ENCODE measurements at places on chromosomes 12 and 14. TPM values are rescaled to one million over a fixed set of nuclear protein-coding genes. Genes with fewer than 3 reads are reported as not detected.

DNA sequence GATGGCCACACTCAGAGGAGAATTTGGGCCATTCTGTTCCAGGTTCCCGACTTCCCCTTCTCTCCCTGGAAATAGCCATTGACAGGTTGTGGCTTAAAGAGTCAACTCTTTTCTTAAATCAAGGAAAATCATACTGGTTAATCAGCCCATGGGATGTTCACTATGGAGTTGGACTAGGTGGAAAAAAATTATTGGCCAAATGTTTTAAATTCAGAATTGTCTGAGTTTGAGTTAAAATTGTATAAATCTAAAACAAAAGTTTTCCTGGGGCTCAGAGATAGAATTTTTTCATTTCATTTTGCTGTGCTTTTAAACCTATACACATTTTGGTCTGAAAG, 6.5 kb downstream of the ESRRB start:
- no peak for DNase-seq

GNS gene
- polyA plus RNA-seq = 143 TPM

- no peak for DNase-seq
Measured at GRCh38 chr12:76220980-76221379, 127.2 kb downstream of the BBS10 start.

DNA sequence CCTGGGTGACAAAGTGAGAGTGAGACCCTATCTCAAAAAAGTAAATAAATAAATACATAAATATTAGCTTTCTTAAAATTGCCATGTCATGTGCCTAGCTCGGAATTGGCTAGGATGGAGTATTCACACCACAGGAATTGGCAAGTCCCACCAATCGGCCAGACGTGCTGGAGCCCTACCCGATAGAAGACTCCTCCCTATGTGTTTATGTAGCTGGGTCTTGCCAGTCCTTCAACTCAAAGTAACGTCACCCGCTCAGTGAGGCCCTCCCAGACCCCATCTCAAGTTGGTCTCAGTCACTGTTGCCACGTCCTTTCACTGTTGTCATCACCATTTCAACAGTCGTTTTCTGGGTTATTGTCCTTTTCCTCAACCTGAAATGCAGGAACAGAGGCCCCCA, 20.2 kb downstream of the VRTN start:
- DNase-seq = no peak

- DNase-seq = no peak
Measured at GRCh38 chr14:56724013-56724412, 86.3 kb downstream of the OTX2 start.

DNA sequence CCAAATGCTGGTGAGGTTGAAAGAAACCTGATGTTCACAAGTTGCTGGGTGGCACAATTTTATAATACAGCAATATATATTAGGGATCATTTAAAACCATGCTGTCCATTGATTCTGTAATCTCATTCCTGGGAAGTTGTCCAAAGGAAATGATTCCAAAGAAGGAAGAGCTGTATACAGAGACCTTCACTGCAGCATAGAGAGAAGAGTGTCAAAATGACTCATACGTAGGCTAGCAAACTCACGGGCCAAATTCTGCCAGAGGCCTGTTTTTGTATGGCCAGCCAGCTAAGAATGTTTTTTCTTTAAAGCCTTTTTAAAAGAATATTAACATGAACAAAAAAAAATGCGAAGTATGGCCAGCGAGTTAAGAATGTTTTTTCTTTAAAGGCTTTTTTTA, 69.2 kb upstream of the MED13L start:
- no peak for DNase-seq

DNA sequence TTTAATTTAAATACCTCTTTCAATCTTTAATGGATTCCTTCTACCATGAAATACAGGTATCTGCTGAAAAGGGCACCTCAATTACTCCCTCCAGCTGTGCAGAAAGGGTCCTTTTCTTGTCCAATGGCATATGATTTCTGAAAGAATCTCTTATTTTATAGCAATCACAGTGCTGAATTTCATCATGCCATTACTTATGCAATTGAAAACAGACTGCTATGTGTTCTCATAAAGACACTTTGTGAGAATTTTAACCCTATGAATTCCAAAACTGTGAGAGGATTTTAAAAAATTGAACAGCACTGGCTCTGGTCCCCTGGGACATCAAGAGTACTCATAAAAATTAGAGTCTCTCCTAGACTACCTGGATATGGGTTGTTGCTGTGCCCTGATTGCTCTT, 45.9 kb upstream of the CNOT2 start:
- DNase-seq = no peak

- DNase-seq = no peak
Measured at GRCh38 chr12:109287181-109287580, 21.9 kb downstream of the FOXN4 start.

PLEKHH1 gene
- 38.2 TPM for polyA plus RNA-seq

DNA sequence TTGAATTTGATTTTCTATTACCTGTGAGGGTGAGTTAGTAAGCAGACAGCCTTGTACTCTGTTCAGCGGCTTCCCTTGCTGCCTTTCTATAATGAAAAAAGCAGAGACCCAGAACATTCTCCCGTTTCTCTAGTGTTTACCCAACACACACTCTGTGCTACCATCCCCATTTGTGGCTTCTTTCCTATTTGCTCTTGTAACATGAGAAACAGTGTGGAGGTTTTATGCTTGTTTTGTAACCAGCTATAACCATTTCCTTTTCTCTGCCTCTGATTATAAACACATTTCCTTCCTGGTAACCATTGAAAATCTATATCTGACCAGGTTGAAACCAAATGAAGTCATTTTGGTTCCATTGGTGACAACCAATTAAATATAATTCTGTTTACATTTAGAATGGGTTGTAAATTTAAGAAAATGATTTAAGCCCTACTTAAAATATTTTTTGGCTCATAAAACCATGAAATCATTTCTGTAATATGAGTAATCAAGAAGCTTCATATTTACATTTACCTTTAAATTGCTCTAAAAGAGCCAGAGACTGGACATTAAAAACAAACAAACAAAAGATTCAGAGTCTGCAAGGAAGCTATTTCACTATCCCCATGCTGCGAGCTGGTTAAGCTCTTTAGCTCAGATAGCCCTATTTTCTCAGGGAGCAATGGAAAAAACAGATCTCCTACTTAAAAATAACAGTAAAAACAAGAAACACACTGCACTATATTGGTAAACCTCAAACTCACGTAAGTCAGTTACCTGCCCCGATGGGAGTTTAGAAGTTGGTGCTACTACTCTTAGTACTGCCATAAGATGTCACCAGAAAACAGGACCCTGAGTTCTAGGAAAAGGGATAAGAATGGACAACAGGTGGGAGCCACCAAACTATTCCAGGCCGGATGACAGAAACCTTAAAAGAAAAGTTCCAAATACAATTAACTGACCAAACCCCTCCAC, 206.5 kb upstream of the EEA1 start:
- DNase-seq = no peak

- no peak for DNase-seq
Measured at GRCh38 chr14:88533064-88533602, 21.7 kb downstream of the PTPN21 start.

- DNase-seq = no peak
Measured at GRCh38 chr12:113755098-113755497, 211.0 kb downstream of the RBM19 start.

- DNase-seq = no peak
Measured at GRCh38 chr12:49024543-49024942, 6.0 kb upstream of the PRKAG1 start.

All from right renal pelvis (tissue), 4 donors.